Sigmoid colon (tissue), 7 donors: ENCODE measurements at places on chromosomes 12 and 14.
A peak's percentile ranks its signal among the peaks of the same experiment; 100 is the strongest.

DNA sequence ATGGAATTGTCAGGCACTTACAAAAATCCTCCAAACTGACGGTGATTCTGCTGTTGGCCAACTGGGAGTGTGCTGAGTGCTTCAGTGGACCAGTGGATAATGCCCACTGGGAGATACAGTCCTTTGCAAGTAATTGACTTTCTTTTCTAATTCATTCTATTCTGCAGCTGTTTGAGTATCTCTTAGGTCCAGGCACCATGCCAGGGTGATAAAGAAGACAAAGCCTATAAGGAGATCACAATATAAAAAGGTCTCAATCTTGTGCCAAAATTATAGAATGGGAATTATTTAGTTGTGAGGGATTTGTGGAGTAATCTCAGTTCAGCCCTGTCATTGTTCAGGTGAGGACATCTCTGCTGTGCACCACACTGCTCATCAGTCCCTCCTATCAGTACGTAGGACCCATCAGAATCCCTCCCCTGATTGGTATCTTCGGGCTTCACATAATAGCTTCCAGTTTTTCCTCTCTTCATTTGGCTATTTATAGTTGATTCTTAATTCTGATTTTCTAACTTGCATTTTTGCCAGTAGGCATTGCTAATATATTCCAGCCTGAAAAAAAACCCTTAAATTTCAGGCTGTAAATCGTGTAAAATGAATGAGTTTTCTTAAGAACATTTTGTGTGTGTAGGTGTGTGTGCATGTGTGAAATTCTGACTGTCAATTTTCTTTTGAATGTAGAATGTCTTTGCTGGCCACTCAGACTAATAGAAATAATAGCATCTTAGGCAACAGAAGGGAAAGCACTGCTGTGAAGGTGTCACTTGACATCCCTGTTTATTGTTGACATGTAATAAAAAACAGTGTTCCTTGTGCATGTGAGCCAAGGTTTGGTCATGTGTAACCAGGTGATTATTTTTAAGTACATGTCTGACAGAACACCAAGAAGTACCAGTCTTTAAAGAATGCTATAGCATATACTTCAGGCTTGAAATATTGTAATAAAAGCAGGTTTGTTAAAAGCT lies 457.6 kb upstream of the RGS6 start:
- no peak for DNase-seq

- no peak for DNase-seq
Observed at GRCh38 chr12:76688631-76689030, 75.3 kb upstream of the ZDHHC17 start.

GRCh38 chr12:119069147-119069642 lies 87.9 kb downstream of the SRRM4 start:
- no peak for DNase-seq

- DNase-seq: peak; percentile 74
Observed at GRCh38 chr12:131827961-131828534, at the start of gene MMP17. Gene MMP17 (plus strand): TSS chr12:131828393. CDS start chr12:131828495, 102 bp downstream.

DNA sequence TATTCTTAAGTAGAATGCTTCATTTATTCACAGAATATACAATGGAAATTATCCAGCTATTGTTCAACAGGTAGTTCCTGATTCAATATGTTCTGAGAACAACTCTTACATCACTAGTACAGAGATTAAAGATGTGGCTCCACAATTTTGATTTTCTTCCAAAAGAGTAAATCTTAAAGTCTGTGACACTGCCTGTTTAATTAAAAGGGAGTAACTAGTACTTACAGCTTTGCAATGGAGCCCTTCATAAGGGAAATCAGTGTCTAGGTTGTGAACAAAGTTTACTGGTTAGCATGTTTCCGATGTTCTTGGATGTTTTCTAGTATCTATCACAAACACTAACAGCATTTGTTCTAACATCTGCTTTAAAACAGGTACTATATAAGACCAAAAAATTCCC lies 30.8 kb downstream of the MIA2 start:
- no peak for DNase-seq
